T-cell (primary cell): ENCODE measurements at places on chromosomes 5 and 9. TPM values are rescaled to one million over a fixed set of nuclear protein-coding genes. Genes with fewer than 3 reads are reported as not detected.

SPINK7 gene
- total RNA-seq: not detected

FOXD4L4 gene
- 0.59 TPM for total RNA-seq

DNA sequence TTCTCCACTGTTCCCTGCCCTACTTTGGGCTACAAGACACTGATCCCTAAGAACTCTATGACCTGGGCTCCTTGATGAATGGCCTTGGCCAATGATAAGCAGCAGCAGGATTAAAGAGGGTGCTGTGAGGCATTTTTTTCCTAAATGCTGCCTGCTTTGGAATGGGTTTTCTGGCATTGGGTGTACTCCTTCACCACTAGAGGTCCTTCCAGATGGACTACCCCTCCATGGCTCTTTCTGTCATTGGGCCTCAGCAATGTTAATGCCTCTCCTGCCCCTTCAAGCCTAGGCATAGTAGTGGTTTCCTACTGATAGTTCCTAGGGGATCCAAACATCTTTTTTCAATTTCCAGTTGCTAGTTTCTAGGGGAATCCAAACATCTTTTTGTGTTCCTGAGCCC, 319.3 kb upstream of the RPS23 start:
- H3K27me3 ChIP-seq: no peaks in the 10 kb centered on the region
- H3K27ac ChIP-seq: no peak overlapping the region
- peaks cover 6% of the 10 kb centered on the region for H3K4me1 ChIP-seq
- no peak overlapping the region for H3K4me3 ChIP-seq

DNA sequence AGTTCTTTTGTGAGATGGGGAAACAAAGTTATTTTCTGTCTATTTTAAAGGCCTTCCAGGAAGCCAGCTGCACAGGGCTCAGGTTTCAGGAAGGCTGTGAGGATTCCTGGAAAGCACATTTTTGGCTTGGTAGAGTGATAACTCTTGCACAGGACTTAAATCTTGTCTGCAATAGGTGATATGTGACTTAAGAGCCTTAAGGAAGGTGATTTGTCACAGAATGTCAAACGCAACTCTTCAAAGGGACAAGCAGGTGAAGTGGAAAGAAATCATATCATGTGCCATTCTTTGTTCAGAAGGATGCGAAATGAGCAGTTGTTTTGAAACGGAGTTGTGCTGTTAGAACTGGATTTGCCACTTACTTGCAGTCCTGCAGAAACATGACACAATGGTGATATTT, 459.3 kb downstream of the MAT2B start:
- H3K27ac ChIP-seq: no peak overlapping the region
- no peaks in the 10 kb centered on the region for H3K4me1 ChIP-seq
- H3K4me3 ChIP-seq: no peak overlapping the region
- no peaks in the 10 kb centered on the region for H3K27me3 ChIP-seq
- DNase-seq: no peak
- H3K36me3 ChIP-seq: no peaks in the 10 kb centered on the region
